ENCODE measurements at places on chromosomes 2 and 18.

GRCh38 chr2:212066546-212066945 is 472.1 kb downstream of the ERBB4 start:
- no peak for DNase-seq

DNA sequence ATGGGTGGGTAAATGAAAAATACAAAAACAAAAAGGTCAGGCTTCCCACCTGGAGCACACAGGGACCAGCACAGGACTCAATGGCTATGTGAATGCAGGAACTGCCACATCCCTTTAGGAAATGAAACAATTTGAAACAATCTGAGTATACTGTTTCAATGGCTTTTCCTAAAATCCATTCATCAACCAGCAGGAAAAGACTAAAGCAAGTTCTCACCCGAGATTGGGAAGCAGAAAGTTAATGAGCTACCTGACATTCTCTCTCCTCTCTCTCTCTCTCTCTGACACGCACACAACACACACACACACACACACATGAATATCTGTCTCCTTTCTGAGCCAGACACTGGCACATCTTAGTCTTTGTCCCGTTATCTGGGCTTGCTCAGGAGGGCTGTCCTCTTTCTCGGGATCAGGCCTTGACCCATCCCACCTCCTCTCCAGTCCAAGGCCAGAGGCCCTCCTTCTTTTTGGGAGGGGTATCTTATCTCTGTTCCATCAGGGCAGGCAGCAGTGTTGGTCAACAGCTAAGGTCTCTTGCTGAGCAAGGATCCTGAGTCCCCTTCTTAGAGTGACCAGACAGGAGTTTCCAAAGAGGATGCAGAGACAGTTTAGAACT is 11.6 kb upstream of the LRRFIP1 start:
- DNase-seq = no peak

DNA sequence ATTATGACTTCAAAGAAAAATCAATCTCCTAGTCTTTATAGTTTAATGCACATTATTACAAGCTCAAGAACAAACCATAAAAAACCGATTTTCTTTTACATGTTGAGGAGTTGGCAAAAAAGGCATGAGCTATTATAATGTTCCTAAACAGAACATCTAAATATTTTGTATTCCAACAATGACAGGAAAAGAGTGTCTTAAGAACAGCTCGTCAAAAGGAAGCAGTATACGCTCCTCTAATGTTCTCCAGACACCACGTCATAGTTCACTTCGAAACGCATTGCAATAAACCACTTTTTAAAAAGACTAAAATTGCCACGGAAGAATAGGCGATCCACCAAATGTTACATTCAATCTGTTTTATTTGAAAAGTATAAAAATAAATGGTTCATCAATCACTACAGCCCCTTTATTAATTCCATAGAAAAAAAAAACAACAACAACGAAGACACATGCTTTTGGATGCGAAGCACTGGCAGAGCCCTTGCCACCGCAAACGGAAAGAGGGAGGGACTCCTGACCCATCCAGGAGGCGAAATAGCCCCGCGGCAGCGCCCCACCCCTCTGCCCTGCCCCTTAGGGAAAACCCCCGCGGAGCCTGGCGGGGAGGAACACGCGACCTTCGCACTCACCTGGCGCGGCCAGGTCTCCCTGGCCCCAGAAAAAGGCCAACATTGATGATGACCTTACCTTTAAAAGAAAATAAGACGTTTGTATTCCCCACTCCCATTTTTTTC is 45.8 kb downstream of the MBP start:
- no peak for DNase-seq

DNA sequence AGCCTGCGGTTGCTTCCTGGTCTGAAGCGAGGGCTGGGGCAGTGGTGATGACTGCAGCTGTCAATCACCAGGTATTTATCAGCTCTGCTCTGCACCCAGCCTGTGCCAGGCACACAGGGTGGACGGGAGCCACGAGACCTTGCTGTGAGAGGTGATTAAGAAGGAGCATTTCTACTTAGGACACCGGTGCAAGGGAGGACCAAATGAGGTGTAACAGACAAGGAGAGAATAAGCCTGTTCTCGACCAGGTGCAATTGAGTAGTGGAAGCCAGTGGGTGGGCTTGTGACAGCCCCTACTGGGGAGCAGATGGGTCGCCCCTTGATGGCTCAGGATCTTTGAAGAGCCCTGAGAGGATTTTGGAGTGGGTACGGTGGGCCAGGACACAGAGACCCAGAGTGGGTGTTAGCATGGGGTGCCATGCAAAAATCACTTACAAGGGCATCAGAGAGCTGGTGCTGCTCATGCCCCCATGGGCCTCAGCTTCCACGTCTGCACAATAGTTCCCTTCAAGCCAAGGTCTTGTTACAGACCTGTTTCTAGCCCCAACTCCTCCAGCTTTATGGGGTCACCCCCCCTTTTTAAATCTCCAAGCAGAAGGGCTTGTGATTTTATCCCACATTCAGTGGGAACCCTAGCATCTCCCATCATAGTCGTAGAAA is 24.6 kb downstream of the GPR55 start:
- no peak for DNase-seq

DNA sequence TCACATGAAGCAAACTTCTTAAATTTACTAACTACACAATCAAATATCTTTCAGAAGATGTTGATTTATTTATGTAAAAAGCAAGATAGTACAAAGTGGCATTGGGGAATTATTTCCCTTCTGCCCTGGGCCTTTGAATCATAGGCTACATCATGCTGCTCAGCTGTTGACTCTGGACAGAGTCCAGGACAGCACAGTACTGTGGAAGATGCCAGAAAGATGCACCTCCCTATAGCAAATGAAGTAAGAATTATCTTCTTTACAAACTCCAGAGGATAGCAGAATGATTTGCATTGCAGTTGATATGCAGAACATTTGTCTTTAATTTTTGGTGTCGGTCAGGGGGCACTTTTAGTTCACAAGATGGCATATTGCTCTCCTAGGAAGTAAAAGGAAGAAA is 1354.5 kb upstream of the ZEB2 start:
- no peak for DNase-seq

DNA sequence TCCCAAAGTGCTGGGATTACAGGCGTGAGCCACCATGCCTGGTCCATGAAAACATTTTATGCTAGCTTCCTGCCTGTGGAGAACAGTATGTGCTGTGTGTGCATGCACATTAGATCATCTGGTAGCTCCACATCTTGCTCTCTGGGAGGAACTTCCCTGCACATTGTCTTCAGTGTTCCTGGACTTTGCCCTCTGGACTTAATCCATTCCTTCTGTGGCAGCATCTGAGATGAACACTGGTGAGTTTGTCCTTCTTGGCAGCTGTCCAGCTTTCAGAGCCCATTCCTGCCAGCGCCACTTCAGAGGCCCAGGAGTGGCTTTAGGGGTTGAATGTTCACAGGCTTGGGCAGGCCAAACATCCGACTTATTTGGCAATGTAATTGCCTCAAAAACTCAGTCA is 65.2 kb downstream of the POU3F3 start:
- DNase-seq = peak; percentile 23

DNA sequence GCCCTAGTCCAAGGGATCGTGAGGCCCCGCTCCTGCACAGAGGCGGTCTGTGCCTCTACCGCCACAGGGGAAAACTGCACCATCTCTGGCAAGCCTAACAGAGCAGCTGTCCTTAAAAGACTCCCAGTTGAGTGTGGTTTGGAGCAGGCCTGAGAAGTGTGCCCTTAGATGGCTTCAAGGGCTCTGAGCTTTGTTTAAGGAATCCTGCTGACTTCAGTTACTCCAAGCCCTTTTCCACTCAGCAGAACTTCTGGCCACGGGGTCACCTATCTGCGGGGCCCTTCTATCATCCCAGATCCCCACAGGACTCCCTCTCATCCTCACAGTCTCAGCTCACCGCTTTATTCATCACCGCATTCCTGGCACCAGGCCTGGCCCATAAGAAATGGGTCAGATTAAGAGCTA is 131.5 kb downstream of the CCDC74A start:
- no peak for DNase-seq

- no peak for DNase-seq
These were observed 401.0 kb downstream of the SETBP1 start for GRCh38 chr18:45081566-45082181.

GRCh38 chr18:7616661-7617060 is 49.5 kb downstream of the PTPRM start:
- no peak for DNase-seq

GRCh38 chr2:65358678-65359400 is 73.6 kb downstream of the SPRED2 start:
- DNase-seq = no peak

DNA sequence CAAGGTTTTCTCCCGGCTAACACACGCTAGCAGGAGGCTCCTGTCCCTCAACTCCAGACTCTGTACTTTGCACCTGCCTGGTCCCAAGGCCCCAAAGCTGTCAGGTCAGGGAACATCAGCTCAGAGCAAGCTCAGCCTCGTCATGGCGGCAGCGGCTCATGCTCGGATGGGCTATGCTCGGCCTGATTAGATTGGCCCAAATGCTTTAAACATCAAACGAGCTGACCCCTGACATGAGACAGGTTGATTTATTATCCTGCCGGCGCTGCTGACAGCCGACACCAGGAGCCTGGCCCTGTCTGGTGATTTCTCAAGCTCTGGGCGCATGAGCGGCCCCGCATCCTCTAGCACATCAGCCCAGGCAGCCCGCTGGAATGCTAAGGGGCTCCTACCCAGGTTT is 436.4 kb downstream of the EIPR1 start:
- DNase-seq = no peak

DNA sequence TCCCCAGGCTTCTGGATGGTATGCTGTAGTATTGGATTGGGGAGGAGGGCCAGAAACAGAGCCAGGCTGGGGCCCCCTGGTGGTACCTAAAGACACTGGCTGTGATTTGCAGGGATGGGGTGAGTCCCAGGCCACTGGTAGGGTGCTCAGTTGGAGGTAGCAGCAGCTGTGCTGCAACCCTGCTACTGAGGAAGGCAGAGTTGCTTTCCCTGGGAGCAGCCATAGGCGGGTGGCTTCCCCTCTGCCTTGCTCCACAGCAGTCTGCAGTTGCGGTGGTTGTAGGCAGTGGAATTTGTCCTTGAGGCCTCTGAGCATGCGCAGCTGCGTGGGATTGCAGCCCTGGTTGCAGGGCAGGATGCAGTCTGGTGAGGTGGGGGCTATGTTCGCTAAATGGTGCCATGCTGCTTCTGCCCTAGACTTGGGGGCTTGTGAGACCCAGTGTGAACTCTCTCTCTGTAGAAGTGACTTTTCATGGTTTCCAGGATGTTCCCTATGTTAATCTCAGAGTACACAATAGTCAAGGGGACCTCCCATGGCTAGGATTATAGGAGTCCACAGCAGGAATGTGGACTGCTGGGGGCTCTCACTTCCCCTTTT is 443.5 kb downstream of the XIRP2 start:
- DNase-seq = no peak

DNA sequence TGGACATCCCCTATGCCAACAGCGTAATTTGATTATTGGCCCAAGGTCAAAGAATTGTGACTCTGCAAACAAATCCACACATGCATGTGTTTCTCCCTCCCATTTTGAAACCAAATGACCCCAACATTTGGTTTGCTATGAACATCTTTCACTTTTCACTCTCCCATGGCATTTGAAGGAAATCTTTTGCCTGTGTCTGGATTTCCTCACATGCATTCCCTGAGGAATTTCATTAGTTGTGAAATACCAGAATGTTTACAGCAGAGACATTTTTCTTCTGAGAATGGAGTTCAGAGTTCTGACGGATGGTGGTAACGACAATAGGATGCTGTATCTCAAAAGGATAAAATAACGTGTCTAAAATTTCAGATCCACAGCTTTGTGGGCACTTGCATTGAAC is 60.3 kb upstream of the LMAN1 start:
- peak; percentile 86 for DNase-seq

- peak; percentile 50 for DNase-seq
These were observed 14.0 kb downstream of the ALPG start for GRCh38 chr2:232420463-232421188.

DNA sequence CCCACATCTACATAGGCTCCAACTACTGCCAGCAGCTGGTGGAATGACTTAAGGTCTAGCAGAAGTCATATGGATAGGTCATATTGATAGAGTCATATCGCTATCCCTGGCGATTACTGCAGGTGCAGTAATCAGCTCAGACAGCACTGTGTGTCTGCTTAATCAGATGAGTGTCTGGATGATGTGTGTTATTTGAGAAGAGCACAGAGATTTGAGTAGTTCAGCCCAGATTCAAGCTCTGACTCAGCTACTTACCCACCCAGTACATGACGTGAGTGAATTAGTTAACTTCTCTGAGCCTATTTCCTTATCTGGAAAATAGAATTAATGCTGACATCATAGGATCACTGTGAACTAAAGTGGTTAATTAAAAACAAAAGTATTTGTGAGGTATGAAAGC is 78.9 kb downstream of the EHD3 start:
- DNase-seq = no peak

- DNase-seq = no peak
These were observed 393.8 kb upstream of the CYRIA start for GRCh38 chr2:17059458-17059857.

- DNase-seq = no peak
These were observed 90.4 kb downstream of the PID1 start for GRCh38 chr2:229180658-229181057.

DNA sequence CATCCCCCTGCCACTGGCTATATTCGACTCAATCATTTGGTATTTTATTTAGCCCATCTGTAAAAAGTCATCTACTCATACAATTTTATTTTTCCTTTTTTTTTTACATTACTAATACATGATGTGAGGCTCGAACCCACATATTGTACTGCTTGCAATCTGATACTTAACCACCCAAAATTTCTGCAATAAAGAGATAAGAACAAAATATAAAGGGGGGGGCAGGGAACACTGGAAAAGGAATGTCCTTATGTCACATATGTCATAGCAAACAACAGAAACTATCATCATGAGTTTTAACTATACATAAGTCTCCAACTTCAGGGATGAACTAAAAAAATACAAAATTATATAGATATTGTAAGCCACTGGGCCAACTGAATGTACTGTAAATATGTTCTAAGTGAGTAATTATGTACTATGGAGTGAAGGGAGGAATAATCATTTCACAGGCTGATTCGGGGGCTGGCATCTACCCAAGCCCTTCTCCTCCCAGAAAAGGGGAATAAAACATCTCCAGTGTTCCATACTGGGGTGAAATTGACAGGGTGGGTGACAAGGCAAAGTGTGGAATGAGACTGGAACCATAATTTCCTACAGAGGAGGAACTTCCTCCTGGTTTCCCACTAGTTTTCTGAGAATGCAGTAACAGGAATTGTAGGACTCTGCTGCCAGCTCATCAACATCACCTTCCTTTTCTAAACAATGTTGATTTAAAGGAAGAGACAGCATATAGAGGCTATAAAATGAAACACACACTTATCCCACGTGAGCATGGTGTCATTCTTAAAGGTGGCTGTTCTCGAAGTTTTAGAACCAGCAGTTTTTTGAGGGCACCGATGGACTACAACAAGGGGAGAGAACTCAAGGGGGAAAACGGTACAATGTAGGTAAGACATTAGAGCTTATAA is 79.5 kb downstream of the FARSB start:
- DNase-seq = no peak
